H7 (cell line): ENCODE measurements at places on chromosomes 5 and 9.
A peak's percentile ranks its signal among the peaks of the same experiment; 100 is the strongest.

- peak; percentile 67 for DNase-seq
These were observed 910 bp downstream of the TRIM14 start for GRCh38 chr9:98117984-98118639.

- DNase-seq = no peak
These were observed 1829.9 kb downstream of the EFNA5 start for GRCh38 chr5:105840800-105841199.

DNA sequence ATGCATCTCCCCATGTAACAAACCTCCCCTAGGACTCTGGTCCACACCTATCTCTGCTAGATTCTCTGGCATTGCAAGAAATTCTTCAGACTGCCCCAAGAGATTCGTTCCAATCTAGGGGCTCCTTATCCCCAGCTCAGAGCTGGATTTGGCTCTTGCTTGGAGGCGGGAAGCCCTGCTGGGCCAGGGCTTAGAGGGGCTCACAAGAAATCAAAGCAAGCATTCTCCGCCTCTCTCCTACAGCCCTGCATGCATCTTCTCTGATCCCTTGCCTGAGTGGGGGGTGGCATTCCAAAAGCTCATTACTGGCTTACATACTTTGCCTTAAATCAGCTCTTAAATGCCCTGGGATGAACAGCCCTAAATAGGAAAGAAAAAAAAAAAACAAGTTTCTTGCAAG, 75.8 kb downstream of the KCNIP1 start:
- DNase-seq = no peak

GRCh38 chr9:136978073-136978864, 965 bp downstream of the PTGDS start:
- peak; percentile 100 for DNase-seq

GRCh38 chr5:137718611-137719010, 17.3 kb downstream of the KLHL3 start:
- DNase-seq = no peak

GRCh38 chr9:16637218-16637617, 233.3 kb downstream of the BNC2 start:
- DNase-seq = no peak

DNA sequence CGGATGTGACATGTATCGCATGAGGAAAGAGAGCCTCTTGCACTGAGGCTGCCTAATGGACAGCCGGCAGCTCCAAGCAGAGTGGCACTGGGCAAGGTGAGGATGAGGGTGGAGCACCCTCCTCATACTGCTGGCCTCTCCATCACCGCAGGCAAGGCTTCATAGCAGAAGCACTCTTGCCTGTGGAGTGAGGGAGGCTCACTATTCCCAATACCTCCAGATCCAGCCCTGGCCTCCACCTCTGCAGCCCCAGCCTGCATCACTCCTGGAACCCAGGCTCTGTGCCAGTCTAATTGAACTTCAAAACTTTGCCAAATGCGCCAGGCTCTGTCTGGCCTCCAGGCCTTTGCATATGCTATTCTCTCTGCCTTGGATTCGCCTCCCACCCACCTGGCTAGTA, 29.7 kb upstream of the ARAP3 start:
- DNase-seq = peak; percentile 16

DNA sequence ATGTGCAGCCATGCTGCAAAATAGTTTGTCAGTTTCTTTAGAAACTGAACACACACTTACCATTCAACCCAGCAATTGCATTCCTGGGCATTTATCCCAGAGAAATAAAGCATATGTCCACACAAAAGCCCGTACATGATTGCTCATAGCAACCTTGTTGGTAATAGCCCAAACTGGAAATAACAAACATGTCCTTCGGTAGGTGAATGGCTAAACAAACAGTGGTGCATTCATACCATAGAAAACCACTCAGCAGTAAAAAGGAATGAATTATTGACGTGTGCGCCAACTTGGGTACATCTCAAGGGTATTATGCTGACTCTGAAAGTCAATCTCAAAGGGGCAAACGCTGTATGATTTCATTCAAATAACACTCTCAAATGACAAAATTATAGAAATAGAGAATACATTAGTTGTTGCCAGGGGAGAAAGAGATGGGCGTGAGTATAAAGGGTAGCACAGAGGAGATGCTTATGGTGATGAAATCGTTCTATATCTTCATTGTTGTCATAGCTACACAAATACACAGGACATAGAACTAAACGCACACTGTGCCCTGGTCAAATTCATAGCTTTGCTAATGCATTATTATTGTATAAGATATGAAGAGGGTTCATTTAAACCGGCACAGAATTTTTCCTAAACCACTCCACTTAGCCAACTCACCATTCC, 58.2 kb downstream of the DRD1 start:
- no peak for DNase-seq

DNA sequence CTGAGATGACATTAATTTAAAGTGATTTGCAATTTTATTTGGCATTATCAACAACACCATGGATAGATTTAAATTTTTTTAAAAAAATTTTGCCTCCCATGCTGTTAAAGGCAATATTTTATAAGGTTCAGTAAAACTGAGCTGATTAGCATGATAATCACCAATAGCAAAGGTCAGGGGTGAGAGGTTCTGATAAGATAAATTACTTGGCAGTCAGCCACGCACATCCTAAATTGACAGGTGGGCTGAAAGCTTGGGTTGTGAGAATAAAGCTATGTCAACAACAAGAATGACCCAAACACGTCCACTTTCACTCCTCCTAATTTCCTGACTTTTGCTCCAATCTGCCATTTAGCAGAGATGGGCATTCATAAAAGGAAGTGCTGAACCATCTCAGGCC, 127.1 kb downstream of the LHFPL2 start:
- no peak for DNase-seq

DNA sequence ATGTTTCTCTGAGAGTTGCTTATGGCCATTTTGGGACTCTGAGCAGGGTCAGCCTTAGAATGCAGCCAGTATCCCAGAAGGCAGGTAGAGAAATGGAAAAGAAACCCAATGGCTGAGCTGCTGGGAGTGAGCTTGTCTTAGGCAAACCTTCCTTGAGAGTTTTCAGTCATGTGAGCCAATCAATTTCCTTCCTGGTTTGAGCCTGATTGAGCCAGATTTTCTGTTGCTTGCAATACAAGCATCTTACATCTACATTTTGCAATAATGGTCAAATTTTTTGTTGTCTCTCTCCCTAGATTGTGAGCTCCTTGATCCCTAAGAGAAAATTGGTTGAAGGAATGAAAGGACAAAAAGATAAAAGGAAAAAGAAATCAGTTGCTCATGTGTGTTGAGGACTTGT, 155.3 kb downstream of the SNX18 start:
- DNase-seq = no peak

- no peak for DNase-seq
These were observed 151.8 kb upstream of the EPB41L4A start for GRCh38 chr5:112570708-112571444.

DNA sequence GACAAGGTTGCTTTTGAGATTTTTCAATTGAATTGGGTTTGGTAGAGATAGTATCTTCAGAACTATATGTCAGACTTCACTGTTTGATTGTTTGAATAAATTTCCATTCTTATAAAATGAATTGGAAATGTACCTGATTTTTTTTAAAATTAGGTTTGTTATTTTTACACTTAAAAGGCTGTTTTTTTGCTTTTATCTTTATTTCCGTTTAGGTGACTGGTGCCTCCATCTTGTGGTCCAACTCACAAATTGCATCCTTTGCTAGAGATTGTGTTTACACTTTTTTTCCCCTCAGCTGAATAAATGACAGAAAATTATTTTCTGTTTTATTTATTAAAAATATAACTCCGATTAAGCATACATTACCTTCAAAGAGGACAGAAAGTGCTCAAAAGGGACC, 15.6 kb downstream of the NDUFAF2 start:
- no peak for DNase-seq

- DNase-seq = no peak
These were observed 296.3 kb downstream of the KCNN2 start for GRCh38 chr5:114658194-114658593.

DNA sequence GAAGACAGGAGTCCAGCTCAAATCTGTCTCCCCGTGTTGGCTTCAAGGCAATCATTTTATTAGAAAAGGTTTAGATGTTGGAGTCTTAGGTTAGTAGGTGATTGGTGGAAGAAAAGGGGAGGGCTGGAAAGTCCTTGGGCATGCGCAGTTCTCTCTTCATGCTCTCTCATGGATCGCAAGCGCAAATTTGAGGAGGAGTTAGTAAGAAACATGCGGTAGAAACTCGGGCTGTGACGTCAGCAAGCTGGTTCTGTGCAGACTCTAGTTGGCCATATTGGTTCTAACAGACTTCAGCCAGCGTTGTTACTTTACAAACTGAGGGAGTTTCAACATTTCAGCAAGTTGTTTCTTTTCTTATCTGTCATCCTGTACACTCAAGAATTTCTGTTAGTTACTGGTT, 392.2 kb downstream of the CDK5RAP2 start:
- no peak for DNase-seq

GRCh38 chr5:10590226-10590999, 26.5 kb downstream of the ANKRD33B start:
- DNase-seq = peak; percentile 63

DNA sequence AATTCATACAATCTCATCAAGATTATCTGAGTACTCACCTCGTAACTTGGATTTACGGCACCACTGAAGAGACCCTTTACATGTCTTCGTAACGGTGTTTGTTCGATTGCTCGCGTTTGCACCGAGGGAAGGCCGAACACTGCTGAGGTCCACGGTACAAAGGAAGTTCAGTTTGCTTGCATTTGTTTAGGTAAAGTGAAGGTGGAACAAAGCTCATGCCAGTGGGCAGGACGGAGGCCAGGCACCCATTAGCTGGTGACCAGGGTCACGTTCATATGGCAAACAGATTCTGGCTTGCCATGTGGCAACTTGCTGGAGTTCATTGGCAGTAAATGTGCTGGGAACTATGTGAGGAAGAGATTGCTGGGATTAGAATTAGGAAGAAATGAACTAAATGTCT, 164.8 kb downstream of the MACROH2A1 start:
- no peak for DNase-seq

DNA sequence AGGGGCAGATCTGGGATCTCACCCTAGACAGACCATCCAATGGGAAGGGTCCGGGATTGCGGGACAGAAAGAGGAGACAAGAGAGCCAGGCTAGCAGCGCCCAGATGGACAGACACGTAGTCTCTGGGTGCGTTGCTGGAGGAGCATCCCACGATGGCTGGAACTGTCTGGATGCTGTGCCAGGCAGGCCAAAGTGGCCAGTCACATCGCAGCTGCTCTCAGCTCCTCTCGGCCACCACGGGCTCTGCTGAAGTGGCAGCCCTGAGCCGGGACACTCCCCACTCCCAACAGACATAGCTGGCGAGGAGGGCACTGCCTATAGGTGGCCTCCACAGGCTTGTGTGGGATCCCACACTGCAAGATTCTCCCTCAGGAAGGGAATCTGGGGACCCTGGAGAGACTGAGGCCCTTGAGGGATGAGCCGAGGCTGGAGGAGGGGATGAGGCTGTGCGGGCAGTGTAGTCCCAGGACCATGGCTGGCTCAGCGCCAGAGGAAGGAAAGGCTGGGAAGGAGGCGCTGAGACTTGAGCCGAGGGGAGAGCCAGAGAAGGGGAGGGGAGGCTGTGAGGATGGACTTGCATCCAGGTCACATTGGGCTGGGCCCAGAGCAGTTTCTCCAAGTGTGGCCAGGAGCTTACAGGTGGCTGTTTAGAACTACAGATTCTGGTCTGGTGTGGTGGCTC, 10.3 kb upstream of the WDR5 start:
- peak; percentile 37 for DNase-seq

DNA sequence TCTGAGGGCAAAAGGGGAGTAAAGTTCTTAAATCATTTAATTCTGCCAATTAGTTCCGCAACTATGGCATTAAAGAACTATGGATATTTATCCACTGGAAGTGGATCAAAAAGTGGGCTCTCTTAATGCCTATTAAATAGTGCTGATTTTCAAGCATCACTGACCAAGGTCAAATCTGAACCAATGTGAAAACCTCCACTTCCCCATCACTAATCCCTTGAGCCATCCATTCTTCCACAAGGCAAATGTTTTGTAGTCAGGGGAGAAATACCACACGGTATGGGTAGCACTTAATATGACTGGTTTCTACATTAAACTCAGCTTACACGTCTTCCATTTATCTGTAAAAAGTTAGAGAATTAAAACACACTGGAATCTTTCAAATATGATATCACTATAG, 57.6 kb downstream of the MLLT3 start:
- DNase-seq = no peak

DNA sequence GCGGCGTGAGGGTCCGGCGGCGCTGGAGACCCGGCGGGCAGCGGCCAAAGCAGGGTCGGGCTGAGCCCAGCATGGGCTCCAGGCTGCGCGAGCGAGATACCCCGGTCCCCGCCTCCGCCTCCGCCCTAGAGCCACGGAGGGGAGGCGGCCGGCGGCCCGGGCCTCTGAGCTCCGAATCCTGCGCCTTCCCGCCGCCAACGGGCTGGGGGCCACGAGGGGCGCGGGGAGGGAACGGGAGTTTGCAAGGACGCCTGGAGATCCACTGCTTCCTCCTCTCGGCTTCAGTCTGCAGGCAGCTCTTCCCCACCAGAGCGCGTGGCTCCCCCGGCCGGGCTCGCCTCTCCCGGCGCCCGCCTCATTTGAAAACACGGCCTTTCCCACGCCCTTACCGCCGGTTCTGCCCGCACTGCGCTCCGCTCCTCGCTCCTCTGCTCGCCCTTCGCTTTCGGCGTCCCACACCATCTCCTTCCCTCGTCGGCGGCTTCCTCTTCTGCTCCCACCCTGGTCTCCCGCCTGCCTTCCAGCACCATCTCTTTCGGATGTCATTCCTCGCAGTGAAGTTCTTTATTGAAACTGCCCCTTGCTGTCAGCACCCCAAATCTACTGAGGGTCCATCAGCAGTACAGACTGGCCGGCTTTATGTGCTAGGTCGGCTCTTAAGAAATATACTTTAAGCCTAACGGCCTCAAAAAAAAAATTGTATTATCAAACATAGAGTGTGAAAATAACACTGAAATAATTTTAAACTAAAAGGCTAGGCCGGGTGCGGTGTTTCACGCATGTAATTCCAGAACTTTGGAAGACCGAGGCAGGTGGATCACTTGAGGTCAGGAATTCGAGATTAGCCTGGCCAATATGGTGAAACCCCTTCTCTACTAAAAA, 105.0 kb upstream of the FAM120A start:
- DNase-seq = peak; percentile 89

DNA sequence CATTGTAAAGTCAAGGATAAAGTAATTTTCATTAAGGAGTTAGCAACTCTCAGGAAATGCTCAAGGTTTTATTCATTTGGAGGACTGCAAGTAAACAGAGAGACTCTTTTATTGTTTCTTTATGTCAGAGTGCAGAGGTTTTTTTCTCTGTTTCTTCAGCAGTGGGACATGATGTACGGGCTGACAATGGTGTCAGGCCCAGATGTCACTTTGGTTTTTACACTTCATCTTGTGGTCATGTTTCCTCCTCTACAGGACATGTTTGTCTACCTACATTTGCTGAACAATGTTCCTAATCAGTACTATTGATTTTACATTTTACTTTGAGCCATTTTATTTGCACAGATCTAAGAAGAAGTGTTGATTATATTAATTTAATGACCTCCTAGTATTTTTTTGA, 72.8 kb upstream of the PARP8 start:
- no peak for DNase-seq

GRCh38 chr9:123679330-123679987, 250.5 kb downstream of the DENND1A start:
- no peak for DNase-seq
